ENCODE measurements at places on chromosomes 7 and 10.

DNA sequence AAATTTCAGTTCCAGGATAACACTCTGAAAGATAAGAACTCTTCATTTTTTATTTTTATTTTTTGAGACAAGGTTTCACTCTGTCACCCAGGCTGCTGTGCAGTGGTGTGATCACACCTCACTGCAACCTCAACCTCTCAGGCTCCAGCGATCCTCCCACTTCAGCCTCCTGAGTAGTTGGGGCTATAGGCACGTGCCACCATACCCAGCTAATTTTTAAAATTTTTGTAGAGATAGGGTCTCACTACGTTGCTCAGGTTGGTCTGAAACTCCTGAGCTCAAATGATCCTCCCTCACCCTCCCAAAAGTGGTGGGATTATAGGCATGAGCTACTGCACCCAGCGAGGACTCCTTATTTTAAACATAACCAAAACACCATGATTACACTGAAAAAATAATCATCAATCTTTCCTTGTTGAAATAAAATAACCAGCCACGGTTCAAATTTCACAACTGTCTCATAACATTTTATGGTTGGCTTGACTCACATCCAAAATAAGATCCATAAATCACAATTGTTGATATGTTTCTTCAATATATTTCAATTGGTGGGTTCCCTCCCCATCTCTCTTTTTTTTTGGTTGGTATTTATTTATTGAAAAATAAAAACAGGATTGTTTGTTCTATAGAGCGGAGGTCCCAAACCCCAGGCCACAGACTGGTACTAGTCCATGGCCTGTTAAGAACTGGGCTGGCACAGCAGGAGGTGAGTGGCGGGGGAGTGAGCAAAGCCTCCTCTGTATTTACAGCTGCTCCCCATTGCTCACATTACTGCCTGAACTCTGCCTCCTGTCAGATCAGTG lies 60.1 kb upstream of the FAM171A1 start:
- DNase-seq: no peak

- DNase-seq: no peak
These were observed 47.3 kb downstream of the FRMPD2 start for GRCh38 chr10:48227213-48227612.

DNA sequence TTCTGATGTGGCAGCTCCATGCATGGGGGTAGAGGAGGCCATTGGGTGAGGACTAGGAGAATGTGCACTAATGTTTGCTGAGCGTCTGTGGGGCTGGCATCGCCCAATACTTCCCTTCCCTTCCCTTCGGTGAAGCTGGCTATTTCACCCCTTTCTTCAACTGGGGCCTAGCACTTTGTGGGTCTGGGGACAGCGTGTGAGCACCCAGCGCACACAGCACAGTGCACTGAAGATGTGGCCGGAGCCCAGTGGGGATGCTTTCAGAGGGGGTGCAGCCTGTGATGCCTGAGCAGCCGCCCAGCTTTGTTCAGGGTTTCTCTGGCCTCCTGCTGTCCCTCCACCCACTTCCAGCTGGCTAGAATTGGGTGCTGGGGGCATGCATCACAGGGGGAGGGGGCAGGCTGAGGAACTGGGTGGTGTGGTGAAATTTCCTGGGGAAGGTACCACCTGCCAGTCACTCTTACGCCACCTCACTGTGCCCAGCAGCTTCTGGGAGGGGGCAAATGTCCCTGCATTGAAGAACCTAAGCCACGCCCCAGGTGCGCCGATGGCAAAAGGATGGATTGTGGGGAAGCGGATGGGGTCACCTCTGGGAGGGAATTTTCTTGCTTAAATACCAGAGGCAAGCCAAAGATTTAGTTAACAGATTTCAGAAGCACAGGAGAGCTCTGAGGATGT lies 45.5 kb downstream of the CLEC2L start:
- no peak for DNase-seq

GRCh38 chr7:30464231-30464671 lies 14.3 kb downstream of the NOD1 start:
- DNase-seq: no peak

GRCh38 chr10:130062201-130062600 lies 48.4 kb downstream of the C10orf143 start:
- DNase-seq: peak; percentile 63

GRCh38 chr10:13238271-13239077 lies 4.3 kb upstream of the UCMA start:
- DNase-seq: no peak

DNA sequence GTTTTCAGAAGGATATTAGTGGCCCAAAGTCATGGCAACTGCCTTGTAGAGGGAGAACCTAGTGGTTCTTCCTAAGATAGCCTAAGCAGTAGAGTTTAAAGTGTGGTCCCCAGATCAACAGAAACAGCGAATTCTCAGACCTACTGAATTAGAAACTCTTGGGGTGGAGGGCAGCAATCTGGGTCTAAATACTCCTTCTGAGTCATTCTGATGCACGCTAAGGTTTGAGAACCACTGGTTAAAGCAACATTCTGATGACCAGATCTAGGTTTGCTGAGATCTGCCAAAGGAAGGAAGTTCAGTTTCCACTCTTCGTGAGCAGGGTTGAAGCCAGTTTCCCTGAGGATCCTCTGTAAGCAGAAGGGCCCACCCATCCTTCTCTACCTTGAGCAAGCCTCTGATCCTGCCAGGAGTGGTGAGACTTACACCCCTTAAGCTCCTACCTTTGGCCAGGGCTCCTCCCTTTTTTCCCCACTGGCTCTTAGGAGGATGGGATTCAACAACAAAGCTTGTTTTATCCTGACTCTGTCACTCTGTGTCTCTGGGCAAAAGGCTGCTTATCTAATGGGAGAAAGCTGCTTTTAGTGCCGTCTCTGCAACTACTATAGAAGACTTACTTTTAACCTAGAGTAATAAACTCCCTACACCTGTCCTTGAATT lies 26.8 kb upstream of the TRUB1 start:
- DNase-seq: no peak

- DNase-seq: no peak
These were observed 426.3 kb upstream of the POT1 start for GRCh38 chr7:125355899-125356298.

GRCh38 chr10:127119936-127120335 lies 76.5 kb downstream of the INSYN2A start:
- DNase-seq: no peak

- DNase-seq: no peak
These were observed 30.9 kb downstream of the KCNMA1 start for GRCh38 chr10:77606751-77607150.

GRCh38 chr10:77726732-77727131 lies 89.1 kb upstream of the KCNMA1 start:
- no peak for DNase-seq

GRCh38 chr7:44724276-44724675 lies 24.4 kb upstream of the ZMIZ2 start:
- no peak for DNase-seq

GRCh38 chr10:47305566-47305965 lies 5.6 kb downstream of the GDF10 start:
- no peak for DNase-seq

DNA sequence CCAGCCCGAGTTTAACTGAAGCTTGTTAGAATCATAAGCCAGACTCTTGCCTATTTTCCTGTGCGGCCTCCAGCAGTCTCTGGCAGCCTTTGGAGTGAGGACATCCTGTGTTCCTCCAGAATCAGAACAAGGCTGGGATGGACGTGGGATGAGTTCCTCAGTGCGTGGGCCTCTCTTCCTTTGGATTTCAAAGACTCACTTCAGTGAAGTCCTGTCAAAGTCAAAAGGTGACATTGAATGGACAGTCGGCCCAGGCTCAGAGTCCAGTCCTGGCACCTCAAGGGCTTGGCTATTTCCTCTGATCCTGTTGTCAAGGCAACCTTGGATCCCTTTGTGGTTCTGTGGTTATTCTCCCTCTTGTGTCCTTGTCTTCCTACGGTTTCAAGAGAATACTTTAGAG lies 21.4 kb upstream of the SMC3 start:
- no peak for DNase-seq

DNA sequence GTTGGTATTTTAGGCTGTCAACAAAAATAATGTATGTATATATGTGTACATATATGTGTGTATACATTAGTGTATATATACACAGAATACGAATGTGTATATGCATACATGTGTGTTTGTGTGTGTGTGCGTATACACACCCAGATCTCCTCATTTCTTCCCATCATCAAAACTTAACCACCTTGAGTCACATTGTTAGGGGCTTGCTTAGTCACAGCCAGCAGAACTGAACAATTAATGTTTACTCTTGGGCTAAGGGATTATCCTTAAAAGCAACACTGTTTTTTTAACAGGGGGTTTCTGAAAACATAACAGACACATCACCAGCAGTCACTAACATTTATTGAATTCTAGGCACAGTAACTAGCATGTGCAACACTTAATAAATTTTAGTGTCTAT lies 83.0 kb upstream of the ASAH2 start:
- no peak for DNase-seq

- no peak for DNase-seq
These were observed 18.3 kb downstream of the STEAP1B start for GRCh38 chr7:22481726-22482125.

DNA sequence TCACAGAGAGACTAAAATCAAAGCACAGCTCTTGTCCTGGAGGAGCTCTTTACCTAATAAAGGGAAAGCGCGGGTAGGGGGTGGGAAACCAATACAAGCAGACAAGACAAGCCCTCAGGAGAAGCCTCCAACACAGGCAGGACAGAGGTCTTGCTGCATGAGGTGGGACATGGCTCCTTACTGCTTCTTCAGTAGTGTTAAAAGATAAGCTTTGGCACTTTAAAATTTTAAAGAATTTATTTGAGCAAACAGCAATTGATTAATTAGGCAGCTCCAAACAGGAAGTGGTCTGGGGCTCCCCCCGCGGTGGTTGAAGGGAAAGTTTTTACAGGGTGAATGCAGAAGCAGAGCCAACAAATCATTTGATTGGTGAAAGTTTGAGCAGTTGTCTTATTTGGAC lies 50.3 kb upstream of the MACC1 start:
- no peak for DNase-seq

DNA sequence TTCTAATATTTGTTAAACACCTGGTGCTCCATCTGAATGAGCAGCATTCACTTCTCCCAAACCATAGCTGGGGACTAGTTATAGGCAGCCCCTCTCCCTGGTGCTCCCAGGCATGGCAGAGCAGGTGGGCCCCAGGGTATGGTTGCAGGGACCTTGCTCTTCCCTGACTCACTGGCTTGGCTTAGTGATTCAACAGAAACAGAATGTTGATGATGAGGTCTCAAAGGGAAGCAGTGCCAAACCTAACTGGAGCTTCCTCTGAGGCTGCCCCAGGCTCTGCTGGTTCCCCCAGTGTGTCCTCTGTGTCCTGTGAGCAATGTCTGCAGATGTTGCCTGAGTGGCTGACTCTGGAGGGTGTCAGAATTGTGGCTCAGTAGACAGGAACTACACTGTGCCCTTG lies 3.7 kb downstream of the GPR26 start:
- DNase-seq: no peak

DNA sequence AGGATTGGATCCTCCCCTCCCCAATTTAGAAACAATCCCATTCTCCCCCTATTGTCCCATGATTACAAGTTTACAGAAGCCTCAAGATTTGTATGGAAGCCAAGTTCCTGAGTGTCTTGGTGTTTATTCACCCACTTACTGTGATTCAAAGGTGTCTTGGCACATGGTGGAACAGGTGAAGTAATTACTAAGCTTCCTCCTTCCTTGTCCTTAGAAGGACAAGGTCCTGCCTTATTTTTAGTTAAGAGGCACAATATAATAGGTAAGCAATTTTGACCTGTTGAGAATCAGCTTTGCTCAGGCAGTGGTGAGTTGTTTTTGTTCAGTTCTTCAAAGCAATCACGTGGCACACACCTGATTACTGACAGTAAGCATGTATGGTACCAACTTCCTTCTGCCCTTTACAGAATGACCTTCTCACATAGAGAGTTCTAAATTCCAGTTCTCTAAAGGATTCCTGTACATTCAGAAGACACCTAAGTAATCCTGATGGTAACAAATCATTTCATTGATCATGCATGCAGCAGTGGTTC lies 60.7 kb upstream of the SLC13A1 start:
- DNase-seq: peak; percentile 86

GRCh38 chr7:18770822-18771221 lies 275.3 kb downstream of the HDAC9 start:
- no peak for DNase-seq

DNA sequence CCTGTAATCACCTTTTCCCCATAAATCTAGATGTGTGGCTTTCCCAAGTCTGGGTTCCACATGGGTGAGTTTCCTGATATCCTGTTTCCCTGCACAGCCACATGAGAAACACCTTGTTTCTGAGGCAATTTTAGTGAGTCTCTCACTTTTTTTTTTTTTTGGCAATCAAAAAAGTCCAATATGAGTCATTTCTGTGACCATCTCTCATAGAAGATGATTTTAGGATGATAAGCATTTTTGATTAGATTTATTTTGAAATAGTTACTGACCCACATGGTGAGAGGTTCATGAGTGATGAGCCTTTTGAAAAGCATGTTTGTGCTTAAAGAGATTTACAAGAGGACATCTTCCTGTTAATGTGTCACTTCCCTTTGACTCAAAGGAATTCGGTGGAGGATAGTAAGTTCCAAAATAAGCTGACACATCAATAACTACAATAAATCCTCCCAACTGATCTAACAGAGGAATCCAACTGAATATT lies 464.0 kb downstream of the INHBA start:
- no peak for DNase-seq

DNA sequence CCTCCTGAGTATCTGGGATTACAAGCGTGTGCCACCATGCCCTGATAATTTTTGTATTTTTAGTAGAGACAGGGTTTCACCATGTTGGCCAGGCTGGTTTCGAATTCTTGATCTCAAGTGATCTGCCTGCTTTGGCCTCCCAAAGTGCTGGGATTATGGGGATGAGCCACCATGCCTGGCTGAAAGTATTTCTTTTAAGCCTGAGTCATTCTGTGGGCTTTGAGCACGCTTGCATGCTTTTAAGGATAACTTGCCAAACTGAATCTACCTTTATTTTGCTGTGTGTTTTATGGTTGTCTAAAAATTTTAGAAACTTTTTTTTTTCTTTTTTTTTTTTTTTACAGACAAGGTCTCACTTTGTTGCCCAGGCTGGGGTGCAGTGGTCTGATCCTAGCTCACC lies 33.2 kb downstream of the CNNM2 start:
- no peak for DNase-seq

DNA sequence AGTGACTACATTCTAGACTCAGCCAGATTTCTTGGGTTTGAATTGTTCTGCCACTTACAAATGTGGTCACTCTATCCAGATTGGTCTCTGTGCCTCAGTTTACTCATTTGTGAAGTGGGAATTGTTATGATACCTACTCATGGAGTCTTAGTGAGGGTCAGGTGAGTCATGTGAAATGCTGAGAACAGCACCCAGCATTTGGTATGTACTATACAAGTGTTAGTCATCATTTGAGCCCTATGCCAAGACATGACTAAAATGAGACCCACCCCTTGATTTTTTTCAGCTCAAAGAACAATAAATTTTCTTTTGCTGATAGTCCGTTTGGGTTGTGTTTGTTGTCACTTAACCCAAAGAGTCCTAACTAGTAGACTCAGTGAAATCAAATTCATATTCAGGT lies 92.8 kb downstream of the CHN2 start:
- DNase-seq: no peak

GRCh38 chr10:129056734-129057689 lies 410.0 kb upstream of the MGMT start:
- no peak for DNase-seq
